Left forelimb (tissue), 1 donor: ENCODE measurements at places on chromosomes 2 and 18.
A peak's percentile ranks its signal among the peaks of the same experiment; 100 is the strongest.

GRCh38 chr2:73069041-73069854 lies 2.3 kb downstream of the SFXN5 start:
- DNase-seq, result no peak

GRCh38 chr18:55794288-55795052 lies 206.5 kb upstream of the TCF4 start:
- no peak for DNase-seq

DNA sequence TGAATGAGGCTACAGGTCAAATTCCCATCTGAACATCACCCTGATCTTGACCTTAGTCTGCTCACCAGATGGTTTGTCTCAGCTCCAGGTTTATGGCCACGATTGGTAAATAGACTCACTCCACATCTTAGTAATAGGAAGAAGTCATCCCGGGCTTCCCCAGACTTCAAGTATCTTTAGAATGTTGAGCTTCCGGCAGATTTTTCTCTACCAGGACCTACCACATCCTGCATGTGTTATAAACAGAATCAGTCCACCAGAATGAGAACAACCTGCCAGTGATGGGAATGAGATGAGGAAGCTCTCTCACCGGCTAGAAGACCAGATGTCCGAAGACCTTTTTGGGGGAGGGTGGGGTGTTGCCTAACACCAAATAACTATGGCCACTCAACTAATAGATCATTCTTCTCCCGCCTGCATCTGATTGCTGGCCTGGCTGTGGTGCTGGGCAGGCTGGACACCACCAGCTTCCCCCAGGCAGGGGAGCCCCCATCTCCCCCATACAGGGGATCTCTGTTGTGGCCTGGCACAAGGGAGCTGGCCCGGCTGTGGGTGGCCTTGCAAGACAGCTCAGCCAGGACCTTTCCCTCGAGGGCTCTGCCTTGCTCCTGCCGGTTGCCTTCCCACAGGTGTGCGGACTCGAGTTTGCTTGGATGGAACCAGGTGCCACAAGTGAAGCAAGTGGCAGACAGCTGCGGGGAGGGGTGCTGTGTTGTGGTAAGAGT lies 88.5 kb downstream of the SH3RF3 start:
- DNase-seq, result no peak

GRCh38 chr2:239919774-239920692 lies 105.1 kb downstream of the NDUFA10 start:
- peak; percentile 50 for DNase-seq

DNA sequence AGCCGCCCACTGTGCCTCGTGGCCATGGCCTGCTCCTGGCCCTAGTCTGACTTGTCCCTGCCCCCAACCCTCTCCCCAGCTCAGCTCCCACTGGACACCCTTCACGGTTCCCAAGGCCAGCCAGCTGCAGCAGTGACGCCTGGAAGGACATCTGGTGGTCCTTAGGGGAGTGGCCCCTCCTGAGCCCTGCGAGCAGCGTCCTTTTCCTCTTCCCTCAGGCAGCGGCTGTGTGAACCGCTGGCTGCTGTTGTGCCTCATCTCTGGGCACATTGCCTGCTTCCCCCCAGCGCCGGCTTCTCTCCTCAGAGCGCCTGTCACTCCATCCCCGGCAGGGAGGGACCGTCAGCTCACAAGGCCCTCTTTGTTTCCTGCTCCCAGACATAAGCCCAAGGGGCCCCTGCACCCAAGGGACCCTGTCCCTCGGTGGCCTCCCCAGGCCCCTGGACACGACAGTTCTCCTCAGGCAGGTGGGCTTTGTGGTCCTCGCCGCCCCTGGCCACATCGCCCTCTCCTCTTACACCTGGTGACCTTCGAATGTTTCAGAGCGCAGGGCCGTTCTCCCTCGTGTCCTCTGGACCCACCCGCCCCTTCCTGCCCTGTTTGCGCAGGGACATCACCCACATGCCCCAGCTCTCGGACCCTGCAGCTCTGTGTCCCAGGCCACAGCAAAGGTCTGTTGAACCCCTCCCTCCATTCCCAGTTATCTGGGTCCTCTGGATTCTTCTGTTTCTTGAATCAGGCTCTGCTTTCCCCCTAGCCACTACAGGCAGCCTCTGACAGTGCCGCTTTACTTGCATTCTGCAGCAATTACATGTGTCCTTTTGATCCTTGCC lies 35.8 kb downstream of the ANO7 start:
- no peak for DNase-seq

DNA sequence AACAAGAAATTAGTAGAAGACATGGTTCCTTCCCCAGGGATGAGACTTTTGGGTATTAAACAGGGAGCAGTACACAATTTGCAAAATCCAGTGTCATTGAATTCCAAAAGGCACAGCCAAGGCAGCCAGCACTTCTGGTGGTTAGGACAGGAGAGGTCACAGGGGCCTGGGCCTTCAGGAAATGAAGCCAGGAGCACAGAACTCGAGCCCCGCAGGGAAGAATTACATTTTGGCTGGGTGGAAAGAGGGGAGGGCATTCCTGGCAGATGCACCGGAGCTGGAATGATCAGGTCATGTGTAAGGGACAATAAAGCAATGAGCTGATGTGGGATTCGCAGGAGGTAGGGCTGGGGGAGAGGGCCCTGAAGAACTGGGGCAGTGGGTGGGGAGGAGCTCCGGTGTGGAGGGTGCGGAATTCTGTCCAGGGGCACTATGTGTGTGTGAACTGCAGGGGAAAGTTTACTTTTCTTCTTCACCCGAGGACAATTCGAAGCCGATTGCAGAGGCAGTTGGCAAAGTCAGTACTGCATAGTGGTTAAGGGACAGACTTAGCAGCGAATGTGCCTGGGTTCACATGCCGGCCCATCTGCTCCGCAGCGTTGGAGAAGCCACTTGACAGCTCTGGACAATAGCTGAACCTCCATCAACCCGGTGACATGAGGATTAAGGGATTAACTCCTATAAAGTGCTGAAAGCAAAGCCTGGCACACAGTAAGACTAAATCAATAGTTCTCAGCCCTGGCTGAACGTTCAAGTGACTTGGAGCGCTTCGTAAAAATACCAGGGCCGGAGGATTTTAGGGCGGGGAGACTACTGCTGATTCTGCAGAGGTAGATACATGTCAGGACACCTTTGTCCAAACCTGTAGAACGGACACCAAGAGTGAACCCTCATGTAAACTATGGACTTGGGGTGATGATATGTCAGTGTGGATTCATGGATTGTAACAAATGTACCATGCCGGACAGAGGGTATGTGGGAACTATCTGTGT lies 36.4 kb downstream of the ALPK2 start:
- no peak for DNase-seq

- DNase-seq, result no peak
These were observed 353.1 kb upstream of the FANCL start for GRCh38 chr2:58594175-58594574.

DNA sequence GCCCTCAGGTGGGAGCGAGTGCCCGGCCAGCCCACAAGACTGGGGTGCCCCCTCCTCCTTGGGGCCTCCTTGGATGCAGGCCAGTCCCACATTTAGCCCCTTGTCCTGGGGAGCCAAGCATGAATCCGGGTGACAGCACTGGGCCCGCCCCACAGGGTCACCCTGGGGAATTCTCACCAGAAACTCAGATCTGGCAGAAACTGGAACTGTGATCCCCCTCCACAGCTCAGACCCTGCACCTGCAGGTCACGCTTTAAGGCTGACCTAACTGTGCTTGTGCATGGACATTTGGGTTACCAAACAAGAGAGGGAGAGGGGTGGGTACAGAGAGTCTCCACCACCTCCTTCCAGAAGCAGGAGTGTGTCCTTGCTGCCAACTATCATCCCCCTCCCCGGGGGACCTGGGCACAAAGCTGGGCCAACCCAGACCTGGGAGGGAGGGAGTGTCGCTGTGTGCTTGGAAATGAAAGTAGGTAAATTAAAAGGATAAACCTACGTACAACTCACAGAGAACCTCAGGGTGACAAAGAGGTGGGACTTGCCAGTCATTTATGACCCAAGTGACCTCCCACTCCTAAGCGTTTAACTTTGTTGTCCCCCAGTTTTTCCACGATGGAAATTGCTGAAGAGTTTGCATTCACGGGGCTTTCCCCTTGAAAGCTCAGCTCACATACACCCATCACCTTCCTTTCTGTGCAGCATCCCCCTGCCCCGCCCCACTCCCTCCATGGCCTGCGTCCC lies 9.1 kb downstream of the ITM2C start:
- DNase-seq, result no peak

DNA sequence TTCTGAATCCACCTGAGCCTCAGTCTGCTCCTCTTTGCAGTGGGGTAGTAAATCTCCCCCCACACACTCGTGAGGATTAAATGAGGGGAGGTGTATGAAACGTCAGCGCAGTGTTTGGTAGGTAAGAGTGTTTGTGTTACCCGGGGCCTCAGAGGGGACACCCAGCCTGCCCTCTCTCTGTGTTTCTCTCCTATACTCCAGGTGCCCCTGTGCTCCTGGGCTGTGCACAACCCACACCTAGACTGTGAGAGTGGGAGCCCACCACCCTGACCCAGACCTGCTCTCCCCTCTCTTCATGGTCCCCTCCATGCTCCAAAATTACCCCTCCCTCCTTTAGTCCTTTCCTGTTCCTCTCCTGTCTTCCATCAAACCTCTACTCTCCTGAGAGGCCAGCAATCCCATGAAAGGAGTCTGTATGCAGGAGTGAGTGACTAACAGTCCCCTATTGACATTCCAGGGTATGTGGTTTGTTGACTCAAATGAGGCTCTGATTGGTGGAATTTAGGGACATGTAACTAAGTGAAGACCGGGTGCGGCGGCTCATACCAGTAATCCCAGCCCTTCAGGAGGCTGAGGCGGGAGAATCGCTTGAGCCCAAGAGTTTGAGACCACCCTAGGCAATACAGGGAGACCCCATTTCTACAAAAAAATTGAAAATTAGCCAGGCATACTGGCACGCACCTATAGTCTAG lies 10.4 kb downstream of the CIB4 start:
- no peak for DNase-seq

DNA sequence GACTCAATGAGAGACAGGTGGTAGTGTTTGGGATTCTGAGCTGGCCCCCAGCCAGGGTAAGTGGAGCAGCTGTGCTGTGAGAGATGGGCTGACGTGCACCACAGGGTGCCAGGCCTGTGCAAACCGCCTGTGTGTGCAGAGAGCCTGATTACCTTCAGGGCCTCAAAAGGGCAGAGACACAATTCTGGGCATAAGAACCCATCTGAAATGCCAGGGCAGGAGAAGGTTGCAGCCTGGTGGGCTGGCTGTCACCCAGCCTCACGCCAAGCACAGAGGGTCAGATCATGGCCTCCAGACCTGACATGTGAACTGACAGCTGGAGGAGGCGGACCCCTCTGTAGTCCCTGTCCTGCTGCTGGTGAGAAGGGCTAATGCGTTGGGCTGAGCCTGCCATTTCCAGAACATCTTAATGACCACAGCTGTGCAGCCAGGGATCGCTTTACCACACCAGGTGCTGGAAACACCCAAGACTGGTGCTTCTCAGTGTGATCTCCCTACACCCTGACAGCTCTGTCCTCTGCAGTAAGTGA lies 100.9 kb downstream of the ARL4C start:
- peak; percentile 70 for DNase-seq

- DNase-seq, result no peak
These were observed 103.3 kb downstream of the COL6A3 start for GRCh38 chr2:237310515-237311114.

DNA sequence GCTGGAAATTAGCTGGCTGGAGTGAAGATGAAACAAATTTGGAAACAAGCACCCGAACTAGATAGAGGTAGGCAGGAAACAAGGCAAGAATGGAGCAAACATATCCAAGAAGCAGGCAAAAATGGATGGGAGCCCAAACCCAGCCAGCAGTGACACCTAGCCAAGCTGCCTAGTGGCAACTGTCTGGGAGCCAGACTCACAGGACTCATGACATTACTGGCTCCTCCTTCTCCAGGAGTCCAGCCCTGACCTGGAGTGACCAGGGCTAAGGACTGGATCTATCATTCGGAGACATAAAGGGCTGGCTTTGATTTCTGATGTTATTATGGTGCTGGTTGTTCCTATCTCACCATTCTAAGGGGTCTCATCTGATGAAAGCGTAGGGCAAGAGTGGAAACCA lies 21.3 kb upstream of the ALK start:
- no peak for DNase-seq

DNA sequence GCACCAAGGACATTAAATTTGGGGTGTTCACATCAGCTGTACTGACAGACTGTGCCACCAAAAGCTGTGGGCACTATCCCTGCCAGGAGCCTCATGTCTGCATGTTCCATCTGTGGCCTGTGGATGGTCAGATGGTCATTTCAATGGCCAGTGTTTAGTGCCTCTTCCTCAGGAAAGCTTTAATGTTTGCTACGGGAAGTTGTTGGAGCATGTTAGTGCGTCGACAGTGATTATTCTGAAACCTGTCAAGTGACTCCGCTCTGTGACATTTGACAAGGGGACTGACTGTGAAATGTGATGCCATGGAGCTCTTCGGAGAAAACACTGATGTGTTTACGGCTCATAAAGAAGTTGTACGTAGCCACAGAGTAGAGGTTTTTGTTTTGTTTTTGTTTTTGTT lies 18.7 kb upstream of the RGPD4 start:
- no peak for DNase-seq

- DNase-seq, result no peak
These were observed 120.0 kb downstream of the EPHA4 start for GRCh38 chr2:221451862-221452788.

GRCh38 chr2:197079832-197080555 lies 153.5 kb upstream of the PGAP1 start:
- DNase-seq, result no peak

- DNase-seq, result no peak
These were observed 1.0 kb downstream of the UBR3 start for GRCh38 chr2:169828141-169828811.

DNA sequence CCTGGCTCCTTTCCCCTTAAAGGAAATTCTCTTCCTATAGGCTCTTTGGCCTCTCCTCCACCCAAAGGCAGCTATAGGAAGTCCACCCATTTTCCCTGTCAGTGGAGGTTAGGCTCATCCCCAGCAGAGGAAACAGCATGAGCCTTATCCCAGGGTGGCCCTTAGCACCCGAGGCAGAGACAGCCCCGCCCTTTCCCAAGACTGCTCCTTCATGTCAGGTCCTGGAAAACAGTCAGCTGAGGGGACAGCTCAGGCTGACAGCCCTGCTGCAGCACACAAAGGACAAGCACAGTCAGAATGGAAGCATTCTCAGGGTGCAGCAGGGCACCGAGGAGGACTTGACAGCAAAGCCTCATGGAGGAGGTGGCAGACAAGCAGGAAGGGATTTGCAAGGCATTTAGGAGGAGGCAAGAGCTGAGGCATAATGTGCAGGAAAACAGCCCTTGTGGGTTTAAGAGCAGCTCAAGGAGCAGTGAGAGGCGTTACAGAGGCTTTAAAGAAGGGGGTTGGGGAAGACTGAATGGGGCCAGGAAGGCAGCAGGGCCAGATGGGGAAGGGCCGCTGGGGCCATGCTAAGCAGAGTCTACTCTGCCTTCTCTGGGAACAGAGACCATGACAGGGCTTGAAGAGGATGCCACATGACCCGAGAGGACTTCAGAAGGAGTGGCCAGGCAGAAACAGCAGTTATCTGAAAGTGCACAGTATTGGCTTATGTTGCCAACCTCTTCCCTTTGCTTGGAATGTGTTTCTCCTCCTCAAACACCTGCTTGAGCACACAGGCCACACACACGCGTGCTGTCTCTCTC lies 216.6 kb downstream of the SH3BP4 start:
- DNase-seq, result no peak

GRCh38 chr18:23897291-23897690 lies 117.3 kb upstream of the TTC39C start:
- DNase-seq, result no peak
